ENCODE measurements at places on chromosomes 5 and 9. TPM values are rescaled to one million over a fixed set of nuclear protein-coding genes. Genes with fewer than 3 reads are reported as not detected.

PCDHB10 gene
- polyA plus RNA-seq, result 4.5 TPM

KIAA1958 gene
- polyA plus RNA-seq, result 1.0 TPM

GRM6 gene
- not detected for polyA plus RNA-seq

CERT1 gene
- polyA plus RNA-seq, result 14.5 TPM

ACO1 gene
- 17.7 TPM for polyA plus RNA-seq

OGN gene
- 803 TPM for polyA plus RNA-seq

KLF4 gene
- 39.7 TPM for polyA plus RNA-seq

PRDM9 gene
- 0.03 TPM for polyA plus RNA-seq

IFNA21 gene
- not detected for polyA plus RNA-seq

CDX1 gene
- 0.69 TPM for polyA plus RNA-seq

NUTM2G gene
- not detected for polyA plus RNA-seq

PHF24 gene
- not detected for polyA plus RNA-seq

ZFP2 gene
- polyA plus RNA-seq, result 1.6 TPM

PCDHGC5 gene
- 0.25 TPM for polyA plus RNA-seq

PRKACG gene
- polyA plus RNA-seq, result not detected

CRHBP gene
- polyA plus RNA-seq, result 0.75 TPM

ADAMTS16 gene
- not detected for polyA plus RNA-seq

IRX2 gene
- polyA plus RNA-seq, result 0.20 TPM

TUBB4B gene
- polyA plus RNA-seq, result 128 TPM

Measured in aorta (tissue), 5 donors.